Body of pancreas (tissue), 4 donors: ENCODE measurements at places on chromosomes 3 and 15.

- no peak overlapping the region for H3K4me3 ChIP-seq
- H3K36me3 ChIP-seq, result no peaks in the 10 kb centered on the region
- H3K27me3 ChIP-seq, result no peaks in the 10 kb centered on the region
- H3K4me1 ChIP-seq, result no peaks in the 10 kb centered on the region
Observed at GRCh38 chr3:1717524-1717923, 381.1 kb upstream of the CNTN4 start.

- H3K4me1 ChIP-seq, result no peaks in the 10 kb centered on the region
- DNase-seq, result no peak
- no peak overlapping the region for H3K27ac ChIP-seq
Observed at GRCh38 chr3:134428401-134428800, 54.2 kb upstream of the AMOTL2 start.

DNA sequence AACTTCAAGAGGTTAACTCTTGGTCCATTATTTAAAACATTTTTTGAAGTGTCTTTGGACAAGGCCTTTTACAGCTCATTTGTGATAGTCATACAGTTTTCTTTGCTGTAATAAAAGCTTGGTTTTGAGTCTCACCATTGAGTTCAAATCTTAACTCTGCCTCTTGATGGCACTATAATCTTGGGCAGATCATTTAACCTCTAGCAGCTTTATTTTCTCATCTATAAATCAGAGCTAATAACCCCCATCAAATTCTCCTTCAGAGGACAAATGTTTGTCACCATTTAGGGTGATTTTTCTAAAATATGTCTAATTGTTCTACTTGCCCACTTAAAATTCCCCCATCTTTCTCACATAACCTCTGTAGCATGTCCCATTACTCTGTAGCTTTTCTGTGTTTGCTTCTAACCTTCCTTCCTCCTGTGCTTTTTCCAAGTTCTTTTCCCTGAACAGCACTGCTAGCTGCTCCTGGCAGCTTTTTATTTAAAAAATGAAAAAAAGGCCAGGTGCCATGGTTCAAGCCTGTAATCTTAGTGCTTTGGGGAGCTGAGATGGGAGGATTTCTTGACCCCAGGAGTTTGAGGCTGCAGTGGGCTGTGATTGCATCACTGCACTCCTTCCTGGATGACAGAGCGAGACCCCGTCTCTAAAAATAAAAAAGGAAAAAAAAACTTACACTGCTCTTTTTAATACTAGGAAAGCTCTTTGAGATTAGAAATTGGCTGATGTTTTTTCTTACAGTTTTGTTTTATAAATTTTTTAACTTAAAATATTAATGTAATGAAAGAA, 28.5 kb downstream of the UBE2E1 start:
- H3K4me1 ChIP-seq, result peaks cover 8% of the 10 kb centered on the region
- no peak overlapping the region for H3K4me3 ChIP-seq
- no peak overlapping the region for H3K27ac ChIP-seq
- no peaks in the 10 kb centered on the region for H3K27me3 ChIP-seq

GRCh38 chr3:45232521-45232920, 6.4 kb upstream of the TMEM158 start:
- no peaks in the 10 kb centered on the region for H3K4me1 ChIP-seq
- H3K36me3 ChIP-seq, result no peaks in the 10 kb centered on the region
- H3K4me3 ChIP-seq, result no peak overlapping the region
- H3K27me3 ChIP-seq, result no peaks in the 10 kb centered on the region
- no peak overlapping the region for H3K27ac ChIP-seq
- DNase-seq, result no peak

DNA sequence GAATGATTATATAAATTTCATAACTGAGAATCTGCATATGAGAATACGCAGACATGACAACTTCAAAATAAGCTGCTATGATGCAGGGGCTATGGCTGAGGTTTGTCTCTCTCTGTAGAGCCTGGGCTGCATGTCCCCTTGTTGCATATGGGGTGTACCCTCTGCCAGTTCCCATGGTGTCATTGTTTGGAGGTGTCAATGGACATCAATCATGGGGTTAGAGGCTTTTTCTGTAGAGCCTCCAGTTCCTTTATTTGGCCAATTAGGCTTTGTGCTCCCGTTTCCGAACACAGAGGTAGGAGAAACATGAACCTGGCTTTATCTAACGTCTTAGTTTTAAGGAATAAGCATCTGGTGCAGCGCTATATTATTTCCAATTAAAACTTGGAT, 77.3 kb upstream of the RARB start:
- no peak overlapping the region for H3K4me3 ChIP-seq
- no peaks in the 10 kb centered on the region for H3K4me1 ChIP-seq
- H3K27ac ChIP-seq, result no peak overlapping the region

- H3K4me3 ChIP-seq, result no peak overlapping the region
- H3K4me1 ChIP-seq, result no peaks in the 10 kb centered on the region
- no peaks in the 10 kb centered on the region for H3K36me3 ChIP-seq
- no peak overlapping the region for H3K27ac ChIP-seq
- H3K27me3 ChIP-seq, result no peaks in the 10 kb centered on the region
Observed at GRCh38 chr3:133980035-133980434, 49.7 kb downstream of the SLCO2A1 start.

DNA sequence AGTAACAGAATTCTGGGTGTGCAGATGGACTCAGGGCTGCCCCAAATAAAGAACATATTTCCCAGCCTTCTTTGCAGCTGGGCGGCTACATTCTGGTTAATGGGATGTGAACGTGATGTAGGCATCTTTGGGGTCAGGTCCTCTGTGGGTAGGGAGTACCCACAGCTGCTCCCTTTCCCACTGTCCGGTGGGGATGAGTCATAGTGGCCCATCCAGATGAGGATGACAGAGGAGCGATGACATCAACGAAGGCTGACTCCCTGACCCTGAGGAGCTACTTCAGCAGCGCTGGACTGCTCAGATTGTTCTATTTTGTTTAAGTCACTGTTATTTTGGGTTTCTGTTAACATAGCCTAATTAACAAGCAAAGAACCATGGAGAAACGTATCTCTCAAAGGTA, 38.0 kb downstream of the SRPRB start:
- no peaks in the 10 kb centered on the region for H3K4me1 ChIP-seq
- H3K4me3 ChIP-seq, result no peak overlapping the region
- H3K27me3 ChIP-seq, result no peaks in the 10 kb centered on the region
- no peak overlapping the region for H3K27ac ChIP-seq
- H3K36me3 ChIP-seq, result no peaks in the 10 kb centered on the region
- DNase-seq, result no peak

GRCh38 chr3:180330440-180330839, 271.5 kb upstream of the TTC14 start:
- H3K4me1 ChIP-seq, result no peaks in the 10 kb centered on the region
- H3K4me3 ChIP-seq, result no peak overlapping the region
- DNase-seq, result no peak
- H3K27ac ChIP-seq, result no peak overlapping the region

DNA sequence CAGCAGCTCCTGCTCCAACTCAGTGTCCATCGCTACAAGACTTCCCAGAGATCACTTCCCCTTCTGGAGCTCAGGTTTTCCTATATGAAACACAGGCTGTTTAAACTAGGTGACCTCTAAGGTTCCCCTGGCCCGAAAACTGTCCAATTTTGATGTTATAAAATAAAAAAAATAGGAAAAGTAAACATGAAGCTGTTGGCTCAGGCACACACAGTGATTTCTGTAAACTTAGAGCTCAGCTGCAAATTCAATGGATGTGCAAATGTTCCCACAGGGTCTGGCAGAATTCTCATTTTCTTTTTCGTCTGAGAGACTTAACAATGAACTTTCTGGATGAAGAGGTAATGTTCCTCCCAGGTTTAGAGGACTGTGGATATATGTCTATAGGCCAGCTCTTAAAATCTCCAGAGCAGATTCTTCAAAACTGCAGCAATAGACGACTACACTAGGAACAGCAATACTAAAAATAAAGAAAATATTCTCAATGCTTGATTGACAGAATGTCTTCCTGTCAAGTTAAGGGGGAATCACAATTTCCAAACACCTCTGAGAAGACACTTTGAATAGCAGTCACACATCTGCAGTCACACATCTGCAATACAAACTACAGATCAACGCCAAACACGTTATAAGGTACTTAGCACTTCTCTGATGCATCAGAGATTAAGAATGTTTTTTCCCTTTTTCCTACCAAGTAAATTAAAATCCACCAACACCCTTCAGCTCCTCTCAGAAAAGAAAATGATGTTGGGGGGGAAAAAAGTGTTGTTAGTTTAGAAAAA, 2.8 kb downstream of the NUP210 start:
- H3K36me3 ChIP-seq, result no peaks in the 10 kb centered on the region
- no peak overlapping the region for H3K4me3 ChIP-seq
- no peaks in the 10 kb centered on the region for H3K27me3 ChIP-seq
- no peak overlapping the region for H3K27ac ChIP-seq
- no peak for DNase-seq

- H3K4me1 ChIP-seq, result peaks cover 57% of the 10 kb centered on the region
- DNase-seq, result no peak
- H3K27ac ChIP-seq, result no peak overlapping the region
- no peak overlapping the region for H3K4me3 ChIP-seq
- H3K27me3 ChIP-seq, result no peaks in the 10 kb centered on the region
Observed at GRCh38 chr15:66705277-66706146, 3.5 kb downstream of the SMAD6 start.

GRCh38 chr3:169886671-169887070, 16.9 kb upstream of the LRRC31 start:
- DNase-seq, result peak; percentile 57
- H3K4me3 ChIP-seq, result no peak overlapping the region
- no peaks in the 10 kb centered on the region for H3K4me1 ChIP-seq
- H3K27me3 ChIP-seq, result no peaks in the 10 kb centered on the region
- no peak overlapping the region for H3K27ac ChIP-seq

DNA sequence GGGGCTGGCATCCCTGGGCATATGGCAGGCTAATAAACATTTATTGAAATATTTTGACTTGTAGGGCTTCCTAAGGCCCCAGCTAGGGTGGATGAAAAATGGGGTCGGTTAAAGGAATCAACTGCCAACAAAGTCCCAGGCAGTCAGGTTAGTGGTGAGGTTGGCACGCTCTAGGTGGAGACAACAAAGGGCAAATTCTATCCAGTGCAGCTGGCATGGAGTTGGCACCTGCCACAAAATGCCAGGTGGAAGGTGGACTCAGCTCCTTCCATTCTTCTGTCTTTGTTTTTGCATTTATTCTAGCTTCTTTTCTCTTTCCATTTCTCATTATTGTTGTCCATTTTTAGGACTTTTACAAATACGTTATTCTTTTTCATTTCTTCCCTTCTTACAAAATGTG, 31.0 kb downstream of the LCMT2 start:
- no peak for DNase-seq
- H3K36me3 ChIP-seq, result no peaks in the 10 kb centered on the region
- no peak overlapping the region for H3K27ac ChIP-seq
- H3K4me3 ChIP-seq, result no peak overlapping the region

- no peak overlapping the region for H3K27ac ChIP-seq
- H3K27me3 ChIP-seq, result no peaks in the 10 kb centered on the region
- H3K4me1 ChIP-seq, result no peaks in the 10 kb centered on the region
- no peaks in the 10 kb centered on the region for H3K36me3 ChIP-seq
- DNase-seq, result no peak
Observed at GRCh38 chr3:12904951-12905315, 63.6 kb upstream of the RPL32 start.
